AG10803 (cell line): ENCODE measurements at places on chromosomes 12 and 14.

GRCh38 chr14:92677087-92677668 is 71.2 kb downstream of the LGMN start:
- DNase-seq = no peak

DNA sequence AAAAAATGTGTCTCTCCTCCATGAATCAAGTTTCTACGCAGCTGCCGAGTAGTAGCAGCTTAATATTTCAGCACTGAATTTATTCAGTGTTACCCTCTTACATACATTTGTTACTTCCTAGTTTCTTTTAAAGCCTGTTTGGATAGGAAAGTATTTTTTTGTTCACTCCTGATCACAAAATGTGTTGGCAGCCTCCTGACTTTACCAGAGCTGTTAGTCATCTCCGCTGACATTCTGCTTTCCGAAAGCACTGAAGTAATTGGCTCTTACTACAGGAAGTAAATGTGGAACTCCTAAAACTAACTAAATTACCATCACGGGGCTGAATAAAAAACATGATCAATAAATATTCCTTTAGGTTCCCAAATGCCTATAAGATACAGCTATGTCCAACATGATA is 225.5 kb downstream of the EPS8 start:
- DNase-seq = peak; percentile 57

DNA sequence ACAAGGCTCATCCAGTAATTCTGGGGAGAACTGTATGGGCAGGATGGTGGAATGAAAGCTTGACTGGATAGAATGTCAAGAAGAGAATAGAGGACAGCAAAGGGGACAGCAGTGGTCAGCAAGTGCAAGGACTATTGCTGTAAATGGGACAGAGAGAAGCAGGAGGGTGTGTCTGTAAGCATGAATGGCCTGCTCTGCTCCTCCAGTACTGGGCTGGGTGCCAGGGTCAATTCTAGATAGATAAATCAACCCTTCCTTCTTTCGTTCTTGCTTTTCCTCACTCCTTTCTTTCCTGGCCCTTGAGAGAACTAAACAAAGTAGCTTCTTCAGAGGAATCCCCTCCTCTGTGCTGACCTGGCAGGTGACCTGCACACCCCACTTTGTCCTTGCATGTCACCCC is 1019.2 kb downstream of the BCL11B start:
- no peak for DNase-seq

DNA sequence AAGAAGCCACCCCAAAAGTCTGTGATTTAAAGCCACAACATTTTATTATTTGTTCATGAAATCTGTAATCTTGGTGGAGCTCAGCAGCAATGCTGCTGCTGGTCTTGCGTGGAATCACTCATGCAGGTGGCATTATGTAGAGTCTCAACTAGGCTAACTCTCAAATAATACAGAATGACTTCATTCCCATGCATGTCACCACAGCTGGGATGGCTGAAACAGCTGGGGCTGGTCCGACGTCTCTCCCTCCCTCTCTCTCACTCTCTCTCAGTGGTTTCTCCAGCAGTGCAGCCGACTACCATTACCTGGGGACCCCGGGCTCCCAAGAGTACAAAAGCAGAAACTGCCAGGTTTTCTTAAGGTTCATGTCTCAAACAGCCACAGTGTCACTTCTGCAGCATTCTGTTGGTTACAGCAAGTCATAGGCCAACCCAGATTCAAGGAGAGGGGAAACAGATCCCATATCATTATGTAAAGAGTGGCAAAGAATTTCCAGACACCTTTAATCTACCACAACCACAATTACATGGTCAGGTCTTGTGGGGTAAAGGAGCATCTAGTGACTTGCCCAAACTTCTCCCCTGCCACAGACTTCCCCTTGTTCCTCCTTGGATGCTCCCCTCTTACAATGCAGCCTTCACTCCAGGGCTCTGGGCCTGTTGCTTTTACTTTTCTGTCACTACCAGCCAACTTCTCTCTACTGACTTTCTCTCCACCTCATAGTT is 192.0 kb upstream of the HMGA2 start:
- DNase-seq = peak; percentile 36

GRCh38 chr14:100640471-100641273 is 53.5 kb upstream of the BEGAIN start:
- no peak for DNase-seq
